ENCODE measurements at places on chromosomes 4 and X. TPM values are rescaled to one million over a fixed set of nuclear protein-coding genes. Genes with fewer than 3 reads are reported as not detected.

DNA sequence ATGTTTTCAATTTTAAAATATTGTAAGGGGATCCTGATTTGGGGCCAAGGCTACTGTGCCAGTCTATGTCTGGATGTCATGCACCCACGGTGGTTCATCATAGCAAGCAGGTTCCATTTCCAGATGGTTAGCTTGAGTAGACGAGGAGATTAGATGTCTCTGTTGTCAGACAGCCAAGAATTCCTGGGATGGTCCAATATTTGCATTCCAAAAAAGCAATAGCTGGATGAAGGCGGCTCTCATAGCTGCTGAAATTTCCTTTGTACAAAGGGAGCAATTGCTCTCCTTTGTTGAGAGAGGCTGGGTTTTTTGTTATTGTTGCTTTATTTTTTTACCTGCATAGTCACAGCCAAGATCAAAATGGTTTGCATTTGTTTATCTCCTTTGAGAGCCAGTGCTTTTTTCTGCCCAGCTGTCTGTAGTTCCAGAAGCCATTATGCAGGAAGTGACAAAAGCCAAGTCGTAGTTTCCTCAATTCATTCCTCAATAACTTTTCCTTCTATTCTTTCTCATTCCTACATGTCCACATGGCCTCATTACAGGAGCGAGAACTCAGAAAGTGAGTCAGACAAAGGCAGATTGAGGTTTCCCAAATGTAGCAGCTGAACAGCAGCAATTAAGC lies 107.9 kb downstream of the MMRN1 start:
- no peak overlapping the region for H3K4me3 ChIP-seq
- no peaks in the 10 kb centered on the region for H3K4me1 ChIP-seq
- H3K36me3 ChIP-seq, result no peaks in the 10 kb centered on the region
- no peak for DNase-seq

DNA sequence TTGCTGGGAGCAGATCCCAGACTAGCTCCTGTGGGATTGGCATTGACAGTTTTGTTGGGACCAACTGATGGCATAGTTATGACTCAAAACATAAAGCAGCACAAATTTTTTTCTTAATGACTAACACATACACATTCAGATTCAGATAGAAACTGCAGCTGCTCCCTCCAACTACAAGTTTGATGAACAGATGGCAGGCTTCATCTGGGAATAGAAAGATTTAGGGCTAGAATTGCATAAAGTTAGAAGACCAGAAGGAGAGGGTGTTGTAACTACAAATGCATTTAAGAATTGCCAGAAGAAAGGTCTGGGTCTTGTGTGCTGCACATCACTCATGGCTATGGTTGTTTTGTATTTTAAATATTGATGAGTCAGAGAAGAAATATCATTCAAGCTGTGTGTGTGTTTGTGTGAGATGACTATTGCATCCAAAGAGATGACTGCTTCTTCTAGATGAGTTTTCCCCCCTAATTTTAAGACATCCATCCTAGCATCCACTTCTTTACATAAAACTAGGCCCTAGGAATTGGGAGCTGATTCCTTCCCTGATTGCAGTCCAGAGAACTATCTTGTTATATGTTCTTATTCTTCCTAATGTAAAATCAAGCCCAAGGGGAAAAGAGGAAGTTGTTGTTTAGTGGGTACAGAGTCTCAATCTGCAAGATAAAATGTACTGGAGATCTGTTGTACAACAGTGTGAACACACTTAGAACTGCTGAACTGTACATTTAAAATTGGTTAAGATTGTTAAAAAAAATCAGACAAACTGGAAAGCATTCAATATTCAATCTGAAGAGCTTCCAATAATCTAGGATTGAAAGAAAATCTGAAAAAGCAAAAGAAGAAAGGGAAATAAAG lies 175.1 kb downstream of the PARM1 start:
- no peak overlapping the region for H3K27ac ChIP-seq
- no peaks in the 10 kb centered on the region for H3K27me3 ChIP-seq
- no peak for DNase-seq
- H3K4me3 ChIP-seq, result no peak overlapping the region

- H3K4me1 ChIP-seq, result no peaks in the 10 kb centered on the region
- H3K27me3 ChIP-seq, result peaks cover 16% of the 10 kb centered on the region
- no peak overlapping the region for H3K4me3 ChIP-seq
- DNase-seq, result no peak
- no peak overlapping the region for H3K27ac ChIP-seq
These were observed 70.8 kb upstream of the PTPN13 start for GRCh38 chr4:86523333-86523732.

DNA sequence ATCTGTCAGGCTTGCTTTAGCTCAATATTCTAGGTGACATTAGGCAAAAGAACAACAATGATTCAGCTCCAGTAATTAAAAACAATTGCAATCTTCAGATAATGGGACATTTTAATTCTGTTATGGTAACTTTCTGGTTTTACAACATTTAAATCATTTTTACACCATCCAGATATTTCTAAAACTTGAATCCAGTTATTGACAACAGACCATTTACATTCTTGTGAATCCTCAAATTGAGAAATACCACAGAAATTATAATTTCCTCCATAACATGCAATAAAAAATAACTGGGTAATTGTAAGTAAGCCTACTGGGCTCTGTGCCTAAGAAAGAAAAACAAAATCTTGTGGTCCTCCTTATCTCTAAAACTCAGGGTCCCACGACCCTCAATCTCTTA lies 195.0 kb upstream of the S100G start:
- no peak overlapping the region for H3K4me3 ChIP-seq
- no peaks in the 10 kb centered on the region for H3K36me3 ChIP-seq
- H3K4me1 ChIP-seq, result no peaks in the 10 kb centered on the region
- H3K27me3 ChIP-seq, result peaks cover 16% of the 10 kb centered on the region
- no peak for DNase-seq

- no peak overlapping the region for H3K27ac ChIP-seq
- no peaks in the 10 kb centered on the region for H3K4me1 ChIP-seq
- no peak overlapping the region for H3K4me3 ChIP-seq
- H3K27me3 ChIP-seq, result no peaks in the 10 kb centered on the region
- DNase-seq, result no peak
These were observed 733.9 kb upstream of the EPHA5 start for GRCh38 chr4:66404141-66404540.

GRCh38 chr4:174775366-174775765 lies 53.7 kb downstream of the GLRA3 start:
- H3K4me3 ChIP-seq, result no peak overlapping the region
- no peaks in the 10 kb centered on the region for H3K4me1 ChIP-seq
- H3K36me3 ChIP-seq, result no peaks in the 10 kb centered on the region
- H3K27ac ChIP-seq, result no peak overlapping the region
- no peak for DNase-seq

DNA sequence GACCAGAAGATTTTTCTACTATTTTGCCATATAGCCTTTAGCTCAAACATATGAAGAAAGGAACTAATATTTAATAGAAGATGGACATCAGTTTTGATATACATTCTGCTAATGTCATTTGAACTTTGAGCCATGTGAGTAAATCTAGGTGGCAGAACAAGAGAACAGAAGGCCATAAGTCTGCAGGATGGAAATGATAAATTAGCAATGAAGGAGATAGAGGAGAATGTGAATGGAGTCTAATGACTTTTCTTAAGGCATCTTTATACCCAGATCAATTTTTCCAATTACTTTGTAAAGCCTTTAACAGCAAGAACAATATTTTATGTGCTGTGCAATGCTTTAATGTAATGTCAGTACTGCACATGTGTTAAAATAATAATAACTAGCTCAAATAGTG lies 30.1 kb upstream of the ALG13 start:
- peaks cover 41% of the 10 kb centered on the region for H3K27me3 ChIP-seq
- no peak overlapping the region for H3K27ac ChIP-seq
- H3K36me3 ChIP-seq, result peaks cover 3% of the 10 kb centered on the region
- H3K4me1 ChIP-seq, result peaks cover 5% of the 10 kb centered on the region
- DNase-seq, result no peak

The SHROOM2 gene
- total RNA-seq, result not detected

The ABHD18 gene
- 28.0 TPM for total RNA-seq

The LARP7 gene
- total RNA-seq, result 49.1 TPM

The KCNIP4 gene
- not detected for total RNA-seq

Data from activated T-cell treated with anti-CD3 and anti-CD28 coated beads, Interleukin-2, amount 50 U/mL, for 72 hours (primary cell).